ENCODE measurements at places on chromosomes 5 and 9.

- DNase-seq: no peak
Measured at GRCh38 chr5:59164041-59164830, 581.4 kb downstream of the RAB3C start.

DNA sequence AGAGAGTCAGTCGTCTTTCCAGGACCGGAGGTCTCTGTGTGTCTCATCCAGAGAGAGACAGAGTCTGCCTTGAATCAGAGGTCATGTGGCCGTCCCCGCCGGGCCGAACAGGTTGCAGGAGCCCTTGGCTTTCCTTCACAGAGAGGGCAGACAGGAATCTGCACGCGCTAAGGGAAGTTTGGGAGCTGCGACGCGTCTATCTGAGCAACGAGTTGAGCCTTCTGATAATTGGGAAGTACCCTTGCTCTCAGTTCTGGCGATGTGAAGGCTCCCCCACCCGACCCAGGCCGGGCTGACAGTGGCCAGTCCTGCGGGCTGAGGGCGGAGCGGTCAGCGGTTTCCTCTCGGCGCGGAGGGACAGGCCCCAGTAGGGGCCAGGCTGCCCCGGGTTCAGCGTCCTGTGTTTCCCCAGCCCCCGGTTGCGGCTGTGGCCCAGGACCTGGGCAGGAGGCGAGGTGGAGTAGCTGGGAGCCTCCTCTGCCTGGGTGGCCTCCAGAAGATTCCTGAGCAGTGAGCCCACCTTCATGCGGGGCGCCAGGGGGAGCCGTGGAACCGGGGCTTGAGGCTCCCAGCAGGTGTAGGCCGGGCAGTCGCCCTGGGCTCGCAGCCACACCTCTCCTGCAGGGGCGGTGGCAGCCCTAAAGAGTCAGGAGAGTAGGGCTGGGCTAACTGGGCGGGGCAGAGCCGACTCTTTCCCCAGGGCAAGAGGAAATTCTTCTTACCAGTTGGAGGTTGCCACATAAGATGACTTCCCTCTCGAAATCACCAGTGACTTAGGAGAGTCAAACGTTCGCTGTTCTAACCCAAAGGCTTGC, 13.9 kb downstream of the NR2F1 start:
- no peak for DNase-seq

- no peak for DNase-seq
Measured at GRCh38 chr9:136832581-136832980, 9.7 kb upstream of the AJM1 start.

DNA sequence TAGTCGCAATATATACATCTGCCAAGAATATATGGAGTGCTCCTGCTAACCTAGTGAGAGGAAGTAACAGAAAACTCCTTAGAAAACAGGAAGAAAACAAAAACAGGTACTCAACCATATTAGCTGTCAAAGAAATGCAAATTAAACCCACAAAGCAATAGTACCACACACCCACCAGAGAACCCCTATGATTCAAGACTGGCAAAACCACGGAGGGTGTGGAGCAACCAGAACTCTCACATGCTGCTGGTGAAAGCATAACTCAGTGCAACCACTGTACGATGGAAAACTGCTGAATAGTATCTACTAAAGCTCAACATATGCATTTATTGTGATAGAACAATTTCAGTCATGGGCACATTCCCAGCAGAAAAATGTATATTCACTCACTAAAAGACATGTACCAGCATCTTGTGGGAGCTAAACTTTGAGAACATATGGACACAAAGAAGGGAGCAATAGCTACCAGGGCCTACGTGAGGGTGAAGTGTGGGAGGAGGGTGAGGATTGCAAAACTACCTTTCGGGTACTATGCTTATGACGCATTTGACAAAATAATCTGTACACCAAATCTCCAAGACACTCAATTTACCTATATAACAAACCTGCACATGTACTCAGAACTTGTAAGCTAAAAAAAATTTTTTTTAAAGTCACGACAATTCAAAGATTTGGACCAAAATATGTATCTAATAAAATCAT, 34.0 kb downstream of the PTPN3 start:
- DNase-seq: no peak

DNA sequence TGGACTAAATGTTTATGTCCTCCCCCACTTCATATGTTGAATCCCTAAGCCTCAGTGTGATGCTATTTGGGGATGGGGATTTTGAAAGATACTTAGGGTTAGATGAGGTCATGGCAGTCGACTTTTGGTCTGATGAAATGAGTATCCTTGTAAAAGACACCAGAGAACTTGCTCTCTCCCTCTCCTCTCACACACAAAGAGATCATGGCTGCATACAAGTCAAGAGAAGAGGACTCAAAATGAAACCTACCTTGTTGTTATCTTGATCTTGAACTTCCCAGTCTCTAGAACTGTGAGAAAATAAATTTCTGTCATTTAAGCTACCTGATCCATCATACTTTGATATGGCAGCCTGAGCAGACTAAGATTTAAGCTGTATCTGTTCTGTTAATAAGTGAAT, 144.0 kb upstream of the HAPLN1 start:
- DNase-seq: no peak

DNA sequence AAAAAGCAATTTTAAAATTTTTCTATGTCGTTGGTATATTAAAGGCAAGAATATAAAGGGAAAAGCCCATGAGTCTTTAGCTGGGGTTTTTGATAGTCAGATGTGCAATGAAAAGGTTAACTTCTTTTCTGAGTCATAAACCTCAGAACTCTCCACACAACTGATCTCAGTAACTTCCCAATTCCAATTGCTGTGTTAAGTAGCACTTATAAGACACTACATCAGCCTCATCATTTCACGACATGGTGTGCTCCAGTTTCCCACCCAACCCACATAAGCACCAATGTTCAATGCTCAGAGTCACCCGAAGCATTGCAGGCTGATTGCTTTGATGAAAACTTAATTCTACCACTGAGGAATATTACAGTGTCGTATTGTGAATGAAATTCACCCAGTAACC, 155.8 kb downstream of the TSSK1B start:
- DNase-seq: no peak

- no peak for DNase-seq
Measured at GRCh38 chr5:101142102-101142501, 239.0 kb upstream of the ST8SIA4 start.

GRCh38 chr9:26662476-26662875, 230.1 kb downstream of the CAAP1 start:
- no peak for DNase-seq

- no peak for DNase-seq
Measured at GRCh38 chr5:120615967-120616645, 152.0 kb downstream of the PRR16 start.

GRCh38 chr9:109868207-109868606, 88.2 kb downstream of the PALM2AKAP2 start:
- no peak for DNase-seq

DNA sequence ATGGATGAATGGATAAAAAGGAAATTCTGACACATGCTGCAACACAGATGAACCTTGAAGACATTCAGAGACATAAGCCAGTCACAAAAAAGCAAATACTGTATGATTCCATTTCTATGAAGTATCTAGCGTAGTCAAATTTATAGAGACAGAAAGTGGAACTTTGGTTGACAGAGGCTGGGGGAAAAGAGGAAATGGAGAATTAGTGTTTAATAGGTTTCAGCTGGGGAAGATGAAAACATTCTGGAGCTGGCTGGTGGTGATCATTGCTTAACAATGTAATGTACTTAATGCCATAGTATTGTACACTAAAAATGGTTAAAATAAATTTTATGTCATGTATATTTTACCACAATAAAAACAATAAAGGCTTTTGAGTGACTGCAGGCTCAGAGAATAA, 24.2 kb downstream of the PPIC start:
- no peak for DNase-seq

DNA sequence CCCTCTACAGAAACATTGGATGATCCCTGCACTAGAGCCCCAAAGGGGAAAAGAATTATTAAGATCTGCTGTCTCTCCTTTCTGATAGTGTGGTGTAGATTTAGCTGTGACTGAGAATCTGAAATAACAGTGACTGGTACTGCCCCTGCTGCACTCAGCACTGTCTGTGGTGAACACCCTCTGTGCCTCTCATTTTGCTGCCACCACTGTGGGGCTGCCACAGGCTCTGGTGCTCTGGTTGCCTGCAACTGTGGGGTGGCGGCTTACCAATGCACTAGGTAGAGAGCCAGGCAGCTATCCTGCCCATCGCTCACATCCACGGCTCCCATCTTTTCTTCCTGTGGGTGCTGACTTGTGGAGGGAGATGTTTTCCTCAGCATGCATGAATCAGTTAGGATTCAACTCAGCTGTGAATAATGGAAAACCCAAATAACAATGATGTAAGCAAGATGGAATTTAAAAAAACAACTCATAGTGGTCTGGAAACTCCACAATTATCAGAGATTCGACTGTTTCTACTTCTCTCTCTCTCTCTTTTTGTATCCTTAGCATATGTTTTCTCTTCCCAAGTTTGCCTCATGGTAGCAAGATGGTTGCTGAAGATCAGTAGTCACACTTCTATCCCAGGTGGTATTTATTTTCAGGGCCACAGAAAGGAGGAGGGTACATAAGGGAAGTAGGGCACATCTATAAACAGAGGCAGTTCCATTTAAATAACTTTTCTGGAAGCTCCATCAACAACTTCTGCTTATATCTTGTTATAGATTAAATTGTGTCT, 99.8 kb upstream of the DAP start:
- DNase-seq: no peak

DNA sequence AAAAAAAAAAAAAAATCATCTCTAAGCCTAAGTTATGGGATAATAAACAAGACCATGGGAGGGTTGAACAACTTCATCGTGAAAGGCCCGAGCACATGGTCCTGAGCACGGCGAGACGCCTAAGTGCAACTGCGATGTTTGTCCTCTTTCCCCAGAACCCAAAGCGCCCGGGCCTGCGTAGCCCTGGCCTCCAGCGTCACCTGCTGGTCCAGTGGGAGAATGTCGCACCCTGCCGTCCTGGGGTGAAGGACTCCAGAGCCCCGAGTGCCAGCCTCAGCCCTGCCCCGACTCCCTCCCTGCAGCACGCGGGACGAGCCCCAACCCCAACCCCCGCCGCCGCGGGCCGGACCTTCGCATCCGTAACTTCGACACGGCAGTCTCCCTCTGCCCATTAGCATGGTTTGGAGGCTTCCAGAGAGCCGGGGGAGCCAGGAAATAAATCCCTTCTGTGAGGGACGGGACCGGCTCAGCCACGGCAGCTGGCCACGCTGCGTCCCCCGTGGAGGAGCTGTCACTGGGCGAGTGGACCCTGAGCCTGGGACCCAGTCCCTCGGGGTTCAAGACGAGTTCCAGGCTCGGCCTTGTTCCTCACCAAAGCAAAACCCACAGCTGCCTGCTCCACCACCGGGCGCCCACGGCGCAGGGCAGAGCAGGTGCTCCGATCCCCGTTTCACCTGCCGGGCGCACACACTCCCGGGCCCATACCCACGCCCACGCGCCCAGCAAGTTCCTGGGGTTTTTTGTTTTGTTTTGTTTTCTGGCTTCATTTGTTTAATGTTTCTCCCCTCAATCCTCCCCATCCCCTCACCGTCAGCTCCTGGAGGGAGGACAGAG, 132.5 kb upstream of the HAND1 start:
- peak; percentile 95 for DNase-seq

DNA sequence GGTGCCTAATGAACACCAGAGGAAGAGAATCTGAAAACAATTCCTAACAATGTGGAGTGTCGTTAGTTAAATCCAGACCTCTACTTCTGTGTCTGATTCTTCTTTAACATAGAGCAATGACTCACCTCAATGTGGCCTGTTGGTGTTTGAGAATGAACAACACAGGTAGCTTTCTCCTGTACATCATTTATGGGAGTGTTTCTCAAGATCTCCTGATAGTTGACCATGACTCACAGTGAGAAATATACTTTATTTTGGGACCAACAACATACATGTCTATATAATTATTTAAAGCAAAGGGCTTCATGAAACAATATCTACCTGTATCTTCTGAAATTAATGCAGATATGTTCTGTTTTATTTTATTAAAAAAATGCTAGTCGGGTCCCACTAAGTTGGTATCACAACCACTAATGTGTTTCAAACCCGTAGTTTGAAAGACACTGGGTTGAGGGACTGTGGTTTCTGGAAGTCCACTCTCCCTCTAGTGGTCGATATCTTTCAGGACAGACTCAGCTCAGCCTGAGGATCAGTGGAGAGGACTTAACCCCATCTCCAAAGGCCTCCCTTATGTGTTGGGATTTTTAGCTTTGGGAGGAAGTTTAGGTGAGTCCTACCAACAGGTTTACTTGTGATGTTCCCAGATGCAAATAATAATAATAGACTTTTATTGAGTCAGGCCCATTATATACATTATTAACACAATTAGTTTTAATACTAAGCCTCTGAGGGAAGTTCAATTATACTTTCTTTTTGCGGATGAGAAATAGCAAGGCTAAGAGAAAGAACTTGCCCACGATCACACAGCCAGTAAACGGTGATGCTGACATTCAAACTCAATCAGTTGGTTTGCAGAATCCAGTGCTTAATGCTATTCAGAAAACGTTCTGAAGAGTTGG, 70.0 kb upstream of the KLF9 start:
- DNase-seq: peak; percentile 23

GRCh38 chr5:8730194-8730593, 815.7 kb downstream of the SEMA5A start:
- no peak for DNase-seq

- DNase-seq: no peak
Measured at GRCh38 chr9:128408963-128409431, 11.7 kb upstream of the CERCAM start.

DNA sequence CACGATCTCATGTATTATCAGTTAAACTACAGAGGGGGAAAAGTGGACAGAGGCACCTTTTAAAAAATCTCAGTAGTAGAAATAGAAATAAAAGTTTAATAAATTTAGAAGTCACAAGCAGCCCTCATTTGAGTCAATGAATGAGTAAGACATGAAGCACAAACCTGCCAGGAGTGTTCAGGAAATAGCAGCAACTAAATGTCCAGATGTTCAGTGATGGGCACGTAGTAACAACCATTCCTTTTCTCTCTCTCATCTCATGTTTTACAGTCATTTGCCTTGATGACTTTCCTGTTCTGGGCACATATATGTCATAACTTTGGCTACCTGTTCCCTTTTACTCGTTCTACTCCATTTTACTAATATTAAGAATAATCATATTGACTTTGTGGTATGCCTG, 17.7 kb downstream of the ISOC1 start:
- no peak for DNase-seq

GRCh38 chr9:95678759-95679158, 162.0 kb upstream of the PTCH1 start:
- no peak for DNase-seq

- peak; percentile 20 for DNase-seq
Measured at GRCh38 chr9:82961504-82962125, 101.3 kb downstream of the RASEF start.

Measured in GM12891 (cell line).